ENCODE measurements at places on chromosomes 4 and X.

DNA sequence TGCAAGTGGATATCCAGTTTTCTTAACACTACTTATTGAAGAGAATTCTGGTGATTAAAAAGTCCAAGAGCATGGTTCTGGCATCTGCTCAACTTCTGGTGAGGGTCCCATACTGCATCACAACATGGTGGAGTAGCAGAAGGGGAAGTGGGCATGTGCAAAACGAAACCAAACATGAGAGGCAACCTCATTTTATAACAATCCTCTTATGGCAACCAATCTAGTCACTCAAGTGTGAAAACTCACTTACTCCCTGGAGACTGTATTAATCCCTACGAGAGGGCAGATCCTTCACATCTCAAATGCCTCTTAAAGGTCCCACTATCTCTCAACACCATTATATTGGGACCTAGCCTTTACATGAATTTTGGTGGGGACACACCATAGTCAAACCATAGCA, 55.4 kb upstream of the TRO start:
- DNase-seq: no peak

DNA sequence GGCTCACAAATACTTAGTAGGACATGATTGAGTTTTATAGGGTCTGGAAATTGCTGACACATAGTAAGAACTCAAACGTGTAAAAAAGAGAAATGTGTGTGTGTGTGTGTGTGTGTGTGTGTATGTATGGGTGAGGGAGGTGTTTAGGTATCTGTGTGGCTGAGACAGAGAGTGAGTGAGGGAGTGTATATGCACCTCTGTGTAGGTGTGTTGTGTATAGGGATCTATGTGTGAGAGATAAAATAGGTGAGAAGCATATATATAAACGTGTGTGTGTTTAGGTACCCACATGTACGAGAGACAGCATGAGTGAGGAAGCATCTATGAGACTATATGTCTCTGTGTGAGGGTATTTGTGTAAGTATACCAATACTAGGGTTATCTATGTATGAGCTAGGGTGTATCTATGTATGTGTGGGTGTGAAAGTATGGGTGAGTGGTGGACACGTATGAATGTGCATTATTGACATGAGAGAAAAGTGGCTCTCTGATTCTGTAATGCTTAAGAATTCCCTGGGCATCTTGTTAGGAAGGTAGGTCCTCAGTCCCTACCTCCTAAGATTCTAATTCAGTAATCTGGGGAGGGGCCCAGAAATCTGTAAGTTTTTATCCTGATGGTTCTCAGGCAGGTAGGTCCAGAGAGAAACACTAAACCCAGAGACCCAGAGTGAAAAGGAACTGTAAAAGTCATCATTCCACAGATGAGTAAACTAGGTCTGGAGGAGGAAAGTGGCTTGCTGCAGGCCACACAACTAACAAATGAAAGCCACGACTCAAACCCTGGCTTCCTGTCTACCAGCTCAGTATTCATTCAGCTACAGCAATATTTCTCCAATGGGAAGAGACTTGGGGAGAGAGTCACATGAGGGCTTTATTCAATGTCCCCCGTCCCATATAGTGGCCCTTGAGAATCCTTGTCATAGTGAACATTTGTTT, 237.0 kb downstream of the IDS start:
- DNase-seq: no peak

GRCh38 chr4:139977838-139978609, 176.0 kb downstream of the MAML3 start:
- no peak for DNase-seq

GRCh38 chr4:10416441-10416840, 40.8 kb downstream of the ZNF518B start:
- DNase-seq: no peak

DNA sequence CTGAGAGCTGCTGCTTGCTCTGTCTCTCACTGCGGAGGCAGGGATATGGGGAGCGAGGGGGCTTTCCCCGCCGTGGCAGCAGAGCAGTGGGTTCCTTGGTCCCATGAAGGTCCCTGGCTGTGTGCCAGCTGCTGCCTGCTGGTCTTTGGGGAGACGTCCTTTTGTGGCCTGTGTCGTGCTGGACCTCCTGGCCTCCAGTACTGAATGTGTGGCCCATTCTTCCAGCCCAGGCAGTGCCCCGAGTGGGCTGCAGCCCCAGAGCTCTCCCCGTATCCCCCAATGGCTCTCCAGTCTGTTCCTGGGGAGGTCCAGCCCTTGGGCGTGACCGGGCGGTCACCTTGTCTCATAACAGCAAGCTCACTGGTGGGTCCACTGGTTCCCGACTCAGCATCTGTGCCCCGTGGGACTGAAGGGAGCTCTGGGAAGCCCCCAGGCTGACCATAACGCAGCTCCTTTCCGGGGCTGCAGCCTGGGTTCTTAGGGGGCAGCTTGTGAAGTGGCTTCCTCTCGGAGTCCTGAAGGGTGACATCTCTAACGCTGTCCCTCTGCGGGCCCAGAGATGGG, 115.6 kb downstream of the SMIM20 start:
- no peak for DNase-seq

DNA sequence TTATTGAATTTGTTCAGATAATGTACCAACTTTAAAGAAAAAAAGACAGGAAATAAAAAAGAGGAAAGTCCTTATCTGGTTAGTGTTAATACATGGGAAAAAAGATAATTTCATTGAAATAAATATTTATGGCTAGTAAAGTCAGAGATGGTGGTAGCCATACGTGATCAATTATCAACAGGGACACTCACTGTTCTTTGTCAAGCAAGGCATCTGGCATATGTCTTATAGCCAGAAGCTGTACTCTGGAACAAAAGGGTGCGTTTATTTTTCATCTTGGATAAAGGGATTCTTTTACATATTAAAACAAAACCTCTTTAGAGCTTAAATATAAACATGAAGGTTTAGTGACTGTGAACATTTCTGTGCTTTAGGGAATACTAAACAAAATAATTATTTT, 26.7 kb downstream of the HDX start:
- no peak for DNase-seq

DNA sequence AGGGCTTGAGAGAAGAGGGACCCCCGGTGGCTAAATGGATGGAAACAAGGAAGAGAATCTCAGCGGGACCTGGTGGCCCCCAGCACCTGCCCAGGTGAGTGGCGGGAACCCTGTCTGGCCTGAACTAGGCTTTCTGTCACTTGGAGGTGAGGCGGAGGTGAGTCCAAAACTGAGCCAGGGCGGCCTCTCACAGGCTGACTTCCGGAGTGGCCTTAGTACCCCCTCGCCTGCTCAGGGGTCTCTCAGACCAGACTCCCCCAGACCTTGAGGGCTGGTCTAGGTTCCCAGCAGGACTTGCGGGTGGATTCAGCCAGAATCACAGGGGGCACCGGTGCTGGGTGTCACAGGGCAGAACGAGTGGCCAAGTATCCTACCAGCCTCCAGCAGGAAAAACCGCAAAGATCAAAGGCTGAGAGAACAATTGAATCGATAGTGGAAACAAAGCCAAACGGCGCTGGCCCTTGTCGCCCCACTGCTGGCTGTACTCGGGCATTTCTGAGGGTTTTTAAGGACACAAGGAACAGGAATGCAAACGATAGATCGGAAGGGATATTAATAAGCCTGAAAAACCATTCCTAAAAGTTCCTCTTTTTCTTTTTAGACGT, 67.8 kb downstream of the WFS1 start:
- no peak for DNase-seq

DNA sequence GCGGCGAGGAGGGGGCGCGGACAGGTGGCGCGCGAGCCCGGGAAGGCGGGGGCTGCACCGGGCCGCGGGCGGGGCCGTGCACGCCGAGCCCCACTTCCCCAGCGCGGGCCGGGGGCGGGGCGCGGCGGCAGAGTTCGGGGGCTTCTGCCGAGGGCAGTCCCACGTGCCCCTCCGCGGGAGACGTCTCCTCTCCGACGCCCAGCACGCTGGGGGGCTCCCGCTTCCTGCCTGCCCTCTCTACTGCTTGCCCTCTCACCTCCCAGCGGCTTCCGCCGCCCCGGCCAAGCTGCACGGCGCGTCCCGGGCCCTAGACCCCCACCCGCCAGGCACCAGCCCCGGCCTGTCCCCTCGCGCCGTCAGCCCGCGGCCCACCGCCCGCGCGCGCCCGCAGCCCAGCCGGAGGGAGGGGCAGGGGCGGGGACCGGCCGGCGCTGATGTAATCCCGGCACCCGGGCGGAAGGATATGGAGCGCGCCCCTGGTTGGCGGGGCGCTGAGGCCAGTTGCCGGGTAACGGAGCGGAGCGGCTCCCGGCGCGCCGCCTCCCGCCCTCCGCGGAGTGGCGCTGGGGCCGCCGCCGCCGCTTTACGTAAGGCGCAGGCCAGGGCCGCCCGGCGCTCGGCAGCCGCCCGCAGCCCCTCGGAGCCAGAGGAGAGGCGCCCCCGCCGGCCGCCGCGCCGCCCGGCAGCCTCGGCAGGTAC, at the start of gene KIAA0232:
KIAA0232 (plus strand) TSS at position 581 of the 699 bp plus-strand sequence. CDS start 41,727 bp downstream, outside the sequence.
- DNase-seq: peak; percentile 95

GRCh38 chr4:81954271-81954670, 419.5 kb downstream of the HNRNPD start:
- no peak for DNase-seq

DNA sequence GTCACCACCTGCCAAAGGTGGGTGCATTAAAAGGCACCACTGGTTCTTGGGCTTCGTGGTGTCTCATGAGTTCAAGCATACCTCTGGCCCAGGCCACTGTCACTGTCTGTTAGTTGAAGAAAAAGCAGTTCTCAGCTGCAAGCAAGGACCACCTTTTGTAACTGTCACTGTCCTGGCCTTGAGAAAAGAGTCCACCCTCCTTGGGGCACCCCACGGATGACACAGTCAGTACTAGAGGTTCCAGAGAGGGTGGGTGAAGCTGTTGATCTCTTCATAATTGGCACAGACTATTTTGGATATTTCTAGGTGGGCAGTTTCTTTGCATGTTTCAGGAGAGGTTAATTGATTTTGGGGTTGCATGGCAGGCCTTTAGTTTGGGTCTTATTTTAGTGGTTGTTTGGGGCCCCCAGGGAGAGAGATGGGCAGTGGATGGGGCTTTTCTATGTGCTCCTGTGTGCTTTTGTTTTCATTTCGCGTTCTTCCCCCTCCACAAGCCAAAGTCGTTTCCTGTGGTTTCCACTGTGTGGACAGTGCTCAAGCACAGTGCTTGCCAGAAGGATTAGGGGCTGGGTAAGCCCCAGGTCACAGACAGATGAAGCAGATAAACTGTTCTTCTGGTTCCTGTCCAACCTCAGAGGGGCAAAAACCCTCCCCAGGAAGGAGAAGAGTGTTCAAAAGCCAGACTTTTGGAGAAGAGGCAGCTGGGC, 156.2 kb upstream of the PPP1R2C start:
- peak; percentile 2 for DNase-seq

GRCh38 chr4:150949943-150950342, 65.1 kb downstream of the LRBA start:
- DNase-seq: no peak

DNA sequence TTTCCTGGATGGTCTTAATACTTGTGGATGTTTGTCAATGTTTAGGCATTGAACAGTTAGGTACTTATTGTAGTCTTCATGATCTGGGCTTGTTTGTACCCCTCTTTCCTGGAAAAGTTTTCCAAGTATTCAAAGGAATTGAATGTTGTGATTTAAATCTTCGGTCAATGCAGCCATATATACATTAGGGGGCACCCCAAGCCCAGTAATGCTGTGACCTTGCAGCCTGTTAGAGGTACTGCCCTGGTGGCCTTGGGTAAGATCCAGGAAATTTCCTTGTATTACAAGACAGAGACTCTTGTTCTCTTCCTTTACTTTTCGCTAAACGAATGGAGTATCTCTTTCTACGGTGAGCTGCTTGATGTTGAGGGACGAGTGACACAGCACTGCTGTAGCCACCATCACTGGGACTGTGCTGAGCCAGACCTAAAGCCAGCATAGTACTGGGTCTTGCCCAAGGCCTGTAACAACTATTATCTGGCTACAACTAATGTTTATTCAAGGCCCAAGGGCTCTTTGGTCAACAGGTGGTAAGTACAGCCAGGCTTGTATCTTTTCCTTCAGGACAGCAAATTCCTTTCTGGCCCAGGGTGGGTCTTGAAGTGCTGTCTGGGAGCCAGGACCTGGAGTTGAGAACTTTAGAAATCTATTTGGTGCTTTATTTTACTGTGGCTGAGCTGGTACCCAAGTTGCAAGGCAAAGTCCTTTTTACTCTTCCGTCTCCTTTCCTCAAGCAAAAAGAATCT, 118.3 kb upstream of the ATOH1 start:
- DNase-seq: no peak

- peak; percentile 28 for DNase-seq
Observed at GRCh38 chr4:165355900-165356300, 22.9 kb upstream of the CPE start.

DNA sequence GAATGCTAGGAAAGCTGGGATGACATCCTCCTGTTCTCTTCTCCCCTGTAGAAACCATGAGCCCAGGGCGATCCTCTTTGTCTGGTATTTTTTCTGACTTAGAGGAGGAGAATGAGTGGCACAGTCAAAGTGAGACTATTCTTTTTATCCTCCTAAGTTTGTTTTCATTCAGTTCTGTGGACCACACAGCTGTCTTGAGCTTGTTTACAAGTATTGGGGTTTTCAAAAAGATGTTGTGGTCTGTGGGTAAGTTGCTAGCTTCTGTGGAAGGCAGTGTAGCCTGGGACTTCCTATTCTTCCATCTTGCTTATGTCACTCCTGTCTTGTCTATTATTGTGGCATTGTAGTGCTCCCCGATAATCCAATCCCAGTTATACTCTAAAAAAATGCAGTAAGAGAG, 223.0 kb downstream of the PAPSS1 start:
- DNase-seq: no peak

- peak; percentile 67 for DNase-seq
Observed at GRCh38 chr4:2689825-2690700, 66.1 kb downstream of the TNIP2 start.

DNA sequence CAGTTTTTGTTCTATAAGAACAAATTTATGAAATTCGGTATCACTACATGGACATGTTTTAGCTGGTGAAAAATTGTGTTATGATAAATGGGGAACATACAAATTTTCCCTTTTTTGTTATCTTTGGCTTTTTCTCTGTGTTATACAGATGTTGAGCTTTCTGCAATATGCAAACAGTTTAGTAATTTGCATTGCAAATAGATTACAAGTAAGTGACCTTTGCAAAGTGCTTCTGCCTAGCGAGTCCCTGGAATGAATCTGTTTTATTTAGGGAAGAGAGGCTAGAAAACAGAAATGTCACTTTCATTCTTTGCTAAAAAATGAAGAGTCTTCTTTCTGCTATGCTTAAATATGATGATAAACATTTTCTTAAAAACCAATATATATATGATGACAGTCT, 461.0 kb downstream of the RPA4 start:
- DNase-seq: no peak

DNA sequence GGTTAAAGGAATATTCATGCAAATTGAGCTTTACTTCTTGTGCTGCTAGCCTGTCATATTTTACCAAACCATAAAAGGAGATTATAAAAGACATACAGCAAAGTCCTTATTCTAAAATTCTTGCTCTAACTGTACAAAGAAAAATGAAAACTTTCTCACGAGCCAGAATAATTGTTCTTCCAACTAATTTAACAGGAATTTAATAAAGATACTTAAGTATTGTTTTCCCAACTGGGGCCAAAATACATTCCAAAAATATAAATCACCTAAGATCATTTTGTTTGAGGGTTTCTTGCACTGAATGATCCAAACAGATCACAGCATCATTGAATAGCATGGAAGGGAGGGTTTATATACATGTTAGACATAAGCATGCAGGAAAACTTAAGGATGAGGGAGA, 127.1 kb upstream of the PCDH18 start:
- no peak for DNase-seq

GRCh38 chr4:23889391-23889790, 456 bp downstream of the PPARGC1A start:
- DNase-seq: no peak

All from germinal center (tissue), 1 donor.